ENCODE measurements at places on chromosomes 11 and 22. TPM values are rescaled to one million over a fixed set of nuclear protein-coding genes. Genes with fewer than 3 reads are reported as not detected.

CASP5 gene
- total RNA-seq, result not detected

H19 gene
- 29.9 TPM for total RNA-seq

OR4A16 gene
- total RNA-seq, result not detected

VEGFB gene
- 25.5 TPM for total RNA-seq

PLAAT5 gene
- 0.39 TPM for total RNA-seq
